Activated gamma-delta T cell treated with Interleukin-2 at 50 U/mL for 16 hours (primary cell): ENCODE measurements at places on chromosomes 1 and 21.

- DNase-seq: no peak
These were observed 136.2 kb upstream of the F3 start for GRCh38 chr1:94677714-94678113.

- no peak for DNase-seq
These were observed 204.9 kb downstream of the MRPL39 start for GRCh38 chr21:25402134-25402961.

- no peak for DNase-seq
These were observed 190.7 kb downstream of the PTBP2 start for GRCh38 chr1:96912248-96912647.

- no peak for DNase-seq
These were observed 69.4 kb upstream of the USP25 start for GRCh38 chr21:15660423-15660804.

GRCh38 chr1:220701974-220702373 lies 11.8 kb downstream of the C1orf115 start:
- DNase-seq: no peak

- DNase-seq: no peak
These were observed 181.8 kb downstream of the KAZN start for GRCh38 chr1:14780271-14780670.

GRCh38 chr1:195763146-195763906 lies 844.9 kb downstream of the KCNT2 start:
- DNase-seq: no peak

- DNase-seq: no peak
These were observed 9.6 kb upstream of the CD34 start for GRCh38 chr1:207920444-207921021.

- DNase-seq: no peak
These were observed 183.6 kb downstream of the HIVEP3 start for GRCh38 chr1:41735139-41735538.
